ENCODE measurements at places on chromosomes 4 and X.

GRCh38 chrX:20189171-20189570 lies 47.5 kb upstream of the EIF1AX start:
- no peak for DNase-seq

- no peak for DNase-seq
These were observed 289.0 kb downstream of the HNRNPD start for GRCh38 chr4:82084747-82085146.

GRCh38 chr4:56606385-56606784 lies 74.7 kb downstream of the HOPX start:
- no peak for DNase-seq

DNA sequence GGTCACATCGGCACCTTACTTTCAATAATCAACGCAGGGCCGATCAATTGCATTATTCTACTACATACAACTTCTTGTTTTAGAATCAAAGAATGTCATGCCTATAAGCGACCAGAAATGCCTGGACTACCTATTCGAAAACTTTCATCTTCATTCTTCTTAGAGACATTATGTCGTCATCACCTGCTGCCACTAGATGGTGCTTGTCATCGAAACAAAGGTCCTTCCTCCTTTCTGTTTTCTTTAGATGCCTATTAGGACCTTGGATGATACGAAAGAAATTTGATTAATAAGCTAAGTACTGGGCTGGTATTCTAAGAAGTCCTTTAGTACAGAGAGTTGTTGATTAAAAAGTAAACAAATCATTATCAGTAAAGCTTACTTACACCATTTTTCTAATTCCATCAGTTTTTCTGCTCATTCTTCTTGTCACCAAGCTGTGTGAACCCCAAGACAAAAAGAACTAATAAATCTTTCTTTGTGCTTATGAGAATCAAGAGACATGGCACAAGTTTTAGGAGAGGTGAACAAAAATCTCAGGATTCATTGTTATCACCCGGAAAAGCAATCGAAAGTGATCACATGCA lies 154.5 kb upstream of the SLC4A4 start:
- peak; percentile 29 for DNase-seq

- DNase-seq = no peak
These were observed 115.6 kb downstream of the SPANXA1 start for GRCh38 chrX:141468940-141469339.
